ENCODE measurements at places on chromosomes 3 and 15.

- DNase-seq = peak; percentile 68
Observed at GRCh38 chr3:33277193-33277882, at the start of gene FBXL2. TSS of gene FBXL2 (plus strand) at chr3:33277442. CDS start at chr3:33277513, 71 bp downstream.

DNA sequence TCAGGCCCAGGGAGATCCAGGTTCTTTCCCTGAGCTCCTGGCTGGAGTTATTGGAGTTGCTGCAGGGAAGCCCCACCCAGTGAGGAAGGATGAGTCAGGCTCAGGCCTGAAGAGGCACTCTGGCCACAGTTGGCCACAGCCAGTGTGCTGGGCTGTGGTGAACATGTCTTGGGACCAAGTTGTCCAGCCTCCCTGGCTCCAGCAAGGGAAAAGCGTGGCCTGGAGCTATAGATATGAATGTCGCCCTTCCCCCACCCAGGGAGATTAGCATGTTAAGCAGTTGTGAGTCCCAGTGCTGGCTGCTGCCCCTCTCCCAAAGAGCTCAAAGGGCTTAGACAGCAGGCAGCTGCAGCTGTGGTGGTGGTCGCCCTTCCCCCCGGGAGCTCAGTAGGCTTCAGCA lies 963.2 kb downstream of the ROBO2 start:
- peak; percentile 30 for DNase-seq

- DNase-seq = peak; percentile 74
Observed at GRCh38 chr3:56219894-56220805, 248.1 kb downstream of the ERC2 start.

GRCh38 chr15:28179270-28179669 lies 80.2 kb upstream of the OCA2 start:
- DNase-seq = no peak

DNA sequence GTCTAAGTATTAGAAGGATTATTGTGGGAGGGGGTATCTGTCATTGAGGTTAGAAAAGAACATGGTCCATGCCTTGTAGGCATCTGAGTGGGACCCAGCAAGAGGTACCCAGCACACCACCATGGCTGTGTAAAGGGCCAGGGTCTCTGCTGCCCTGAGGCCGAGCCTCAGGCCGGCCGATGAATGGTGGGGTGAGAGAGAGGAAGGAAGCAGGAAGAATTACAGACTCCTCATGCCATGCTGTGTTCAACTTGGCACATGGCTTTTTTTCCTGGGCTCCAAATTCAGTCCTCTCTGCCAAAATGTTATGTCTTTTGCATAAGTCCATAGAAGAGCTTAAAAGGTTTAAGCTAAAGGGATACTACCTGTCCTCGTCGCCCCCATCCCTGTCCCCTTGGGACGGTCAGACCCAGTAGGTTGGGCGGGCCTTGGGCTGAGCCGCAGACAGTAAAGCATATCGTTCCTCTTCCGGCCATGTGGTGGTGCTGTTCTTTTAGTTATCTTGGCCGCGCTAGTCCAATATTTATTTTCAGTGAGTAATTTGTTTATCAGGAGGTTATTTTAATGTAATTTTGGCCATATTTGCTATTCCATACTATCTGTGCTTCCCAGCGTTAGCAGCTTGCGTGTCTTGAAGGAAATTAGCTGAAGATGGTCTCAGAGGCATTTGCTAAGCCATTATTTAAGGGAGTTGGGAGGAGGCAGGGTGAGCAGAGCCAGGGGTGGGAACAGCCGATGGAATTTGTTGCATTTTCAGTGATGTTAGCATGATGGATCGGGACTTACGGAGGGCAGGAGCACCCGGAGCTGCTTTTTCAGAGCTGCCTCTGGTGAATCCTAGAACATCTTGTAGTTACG lies 152.4 kb downstream of the AGBL1 start:
- peak; percentile 16 for DNase-seq

DNA sequence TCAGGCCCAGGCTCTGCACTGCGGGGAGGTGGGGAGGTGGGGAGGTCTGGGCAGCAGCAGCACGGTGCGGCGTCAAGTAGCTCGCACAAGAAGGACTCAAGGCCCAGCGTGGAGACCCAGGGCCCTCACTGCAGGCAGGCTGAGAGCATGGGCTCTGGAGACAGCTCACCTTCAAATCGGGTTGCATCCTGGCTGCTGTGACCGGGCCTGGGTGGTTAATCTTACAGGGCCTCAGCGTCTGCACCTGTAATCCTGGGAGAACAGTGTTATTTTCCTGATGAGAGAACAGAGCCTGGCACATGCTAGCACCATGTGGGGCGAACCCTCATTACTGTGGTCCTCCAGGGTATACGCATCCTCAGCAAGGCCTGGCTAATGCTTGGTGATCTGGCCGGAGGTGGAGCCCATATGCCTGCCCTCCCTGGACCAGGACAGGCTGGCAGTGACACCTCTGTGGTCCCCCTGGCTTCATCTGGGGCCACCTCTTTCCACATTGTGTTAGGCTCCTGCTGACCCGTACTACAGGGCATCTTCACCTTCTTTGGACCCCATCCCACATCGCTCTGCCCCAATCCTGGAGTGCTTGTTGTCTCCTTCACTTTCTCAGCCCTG lies 55.5 kb downstream of the RGMA start:
- DNase-seq = no peak

DNA sequence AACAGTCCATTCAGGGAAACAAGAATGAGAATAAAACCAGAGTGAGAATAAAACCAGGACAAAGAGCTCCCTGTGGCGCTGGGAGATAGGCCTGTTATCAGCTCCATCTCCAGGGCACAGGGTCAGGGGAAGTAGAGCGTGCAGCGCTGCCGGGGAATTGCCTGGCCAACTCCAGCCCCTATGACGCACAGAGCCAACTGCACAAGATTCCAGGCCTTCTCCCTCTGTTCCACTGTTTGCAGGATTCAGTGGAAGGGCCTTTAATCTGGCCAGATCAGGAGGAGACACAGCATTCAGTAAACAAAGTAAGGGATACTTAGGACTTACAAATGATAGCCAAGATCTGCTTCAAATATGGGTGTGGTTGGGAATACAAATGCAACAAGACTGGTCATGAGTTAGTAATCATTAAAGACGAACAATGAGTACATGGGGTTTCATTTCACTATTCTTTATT lies 49.4 kb downstream of the ITGB5 start:
- DNase-seq = no peak

- no peak for DNase-seq
Observed at GRCh38 chr3:135806317-135806716, 159.2 kb upstream of the PPP2R3A start.

GRCh38 chr3:169391672-169392071 lies 271.8 kb downstream of the MECOM start:
- DNase-seq = no peak

GRCh38 chr3:177852001-177852807 lies 654.9 kb upstream of the TBL1XR1 start:
- peak; percentile 32 for DNase-seq

- DNase-seq = no peak
Observed at GRCh38 chr3:197026481-197026866, 3.1 kb downstream of the MELTF start.

DNA sequence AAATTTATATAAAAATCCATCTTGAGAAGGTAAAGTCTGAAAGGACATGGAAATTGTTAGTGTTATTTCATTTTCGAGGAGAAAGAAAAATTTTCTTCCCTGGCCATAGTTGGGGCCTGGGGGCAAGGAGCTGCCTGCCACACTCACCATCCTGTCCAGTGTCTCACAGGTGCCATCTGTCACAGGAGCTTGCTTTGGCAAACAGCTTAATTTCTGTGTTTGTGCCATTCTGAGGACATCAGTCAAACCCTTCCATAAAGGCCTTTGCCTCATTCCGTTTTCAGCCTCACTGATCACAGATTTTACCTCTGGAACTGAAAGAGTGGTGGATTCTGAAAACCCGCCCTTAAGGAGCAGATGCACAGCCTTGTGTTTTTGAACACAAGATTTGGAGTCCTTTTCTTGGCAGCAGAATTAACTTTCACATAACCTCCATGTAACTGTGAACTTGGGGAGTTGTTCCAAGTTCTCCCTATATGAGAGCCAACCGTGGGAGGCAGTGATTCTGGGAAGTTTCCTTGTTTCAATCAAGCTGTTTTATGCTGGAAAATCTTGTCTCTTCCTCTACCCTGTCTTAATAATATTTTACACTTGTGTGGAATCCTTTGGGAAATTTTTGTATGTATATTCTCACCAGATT lies 254.7 kb downstream of the CACNA2D3 start:
- no peak for DNase-seq

GRCh38 chr3:31312400-31312799 lies 220.3 kb upstream of the STT3B start:
- DNase-seq = no peak

DNA sequence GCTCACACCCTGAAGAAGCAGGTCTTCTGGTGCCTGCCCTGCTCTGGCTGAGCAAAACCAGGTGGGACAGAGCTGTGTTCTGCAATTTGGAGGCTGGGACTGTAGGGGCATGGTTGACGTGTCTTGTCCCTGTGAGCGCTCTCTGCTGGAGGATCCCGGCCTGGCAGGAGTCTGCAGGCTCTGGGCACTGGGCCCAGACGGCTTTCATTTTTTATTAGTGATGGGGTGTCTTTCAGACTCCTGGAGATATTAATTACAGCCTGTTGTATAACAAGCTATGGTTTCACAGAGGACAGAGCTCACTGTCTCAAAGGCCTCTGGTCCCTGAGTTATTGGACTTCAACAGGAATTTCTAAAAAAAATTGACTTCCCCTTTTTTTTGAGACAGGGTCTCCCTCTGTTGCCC lies 29.5 kb upstream of the ZNF710 start:
- peak; percentile 47 for DNase-seq

DNA sequence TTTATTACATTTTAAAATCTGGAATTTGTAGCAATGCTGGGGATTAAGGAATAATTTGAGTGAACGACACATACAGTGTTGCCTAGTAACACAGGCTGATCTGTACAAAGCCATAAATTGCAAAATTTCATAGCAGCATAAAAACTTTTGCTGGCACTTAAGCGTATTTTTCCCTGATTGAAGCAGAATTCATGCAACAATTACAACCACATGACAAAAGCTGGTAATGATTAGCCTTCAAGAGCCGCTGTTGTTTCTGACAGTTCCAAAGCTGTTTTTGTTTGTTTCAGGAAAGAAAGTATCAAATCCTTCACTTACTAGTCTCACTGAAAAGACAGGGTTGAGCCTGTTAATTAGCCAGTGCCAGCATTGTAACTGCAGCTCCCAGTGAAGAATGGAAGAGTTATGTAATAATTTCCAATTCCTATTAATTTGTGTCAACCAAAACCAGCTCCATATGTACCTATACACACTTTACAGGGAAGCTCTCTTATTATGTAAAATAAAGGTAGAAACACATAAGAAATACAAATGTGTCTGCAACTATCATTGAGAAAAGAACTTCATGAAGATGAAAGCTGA lies 60.7 kb downstream of the AGTR1 start:
- DNase-seq = no peak

DNA sequence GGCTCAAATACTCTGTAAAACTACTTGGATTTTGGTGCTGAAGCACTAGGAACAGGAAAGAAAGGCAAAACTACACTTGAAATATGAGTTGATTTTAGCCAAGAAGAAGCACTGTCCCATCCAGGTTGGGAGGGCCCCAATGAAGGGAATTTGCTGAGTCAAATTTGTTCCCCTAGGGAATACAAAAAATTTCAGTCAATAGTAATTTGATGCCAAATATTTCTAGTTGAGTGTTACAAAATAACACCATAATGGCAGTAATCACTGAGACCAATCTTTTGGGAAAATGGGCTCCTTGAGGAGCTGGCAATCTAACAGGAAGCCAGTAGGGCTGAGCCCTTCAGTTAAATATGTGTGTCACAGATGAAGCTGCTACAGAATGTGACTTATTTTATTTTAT lies 896.9 kb downstream of the DIPK2A start:
- peak; percentile 17 for DNase-seq

DNA sequence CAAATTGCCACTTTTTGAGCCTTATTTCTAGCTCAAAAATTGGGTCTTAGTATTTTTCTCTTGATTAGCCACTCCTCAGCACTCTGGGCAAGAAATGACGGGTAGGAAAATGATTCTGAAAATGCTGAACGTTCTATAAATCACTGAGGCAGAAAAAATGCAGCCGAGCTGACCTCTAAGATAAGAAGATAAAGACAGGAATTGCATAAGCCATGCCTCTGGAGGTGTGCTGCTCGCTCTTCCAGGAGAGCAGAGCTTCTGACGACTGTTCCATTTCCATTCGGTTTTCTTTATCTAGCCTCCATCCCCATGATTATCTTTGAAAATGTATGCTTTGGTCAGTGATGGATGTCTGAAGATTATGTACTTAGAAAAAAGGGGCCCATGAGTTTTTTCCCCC lies 558.8 kb upstream of the ADAMTS9 start:
- DNase-seq = no peak

DNA sequence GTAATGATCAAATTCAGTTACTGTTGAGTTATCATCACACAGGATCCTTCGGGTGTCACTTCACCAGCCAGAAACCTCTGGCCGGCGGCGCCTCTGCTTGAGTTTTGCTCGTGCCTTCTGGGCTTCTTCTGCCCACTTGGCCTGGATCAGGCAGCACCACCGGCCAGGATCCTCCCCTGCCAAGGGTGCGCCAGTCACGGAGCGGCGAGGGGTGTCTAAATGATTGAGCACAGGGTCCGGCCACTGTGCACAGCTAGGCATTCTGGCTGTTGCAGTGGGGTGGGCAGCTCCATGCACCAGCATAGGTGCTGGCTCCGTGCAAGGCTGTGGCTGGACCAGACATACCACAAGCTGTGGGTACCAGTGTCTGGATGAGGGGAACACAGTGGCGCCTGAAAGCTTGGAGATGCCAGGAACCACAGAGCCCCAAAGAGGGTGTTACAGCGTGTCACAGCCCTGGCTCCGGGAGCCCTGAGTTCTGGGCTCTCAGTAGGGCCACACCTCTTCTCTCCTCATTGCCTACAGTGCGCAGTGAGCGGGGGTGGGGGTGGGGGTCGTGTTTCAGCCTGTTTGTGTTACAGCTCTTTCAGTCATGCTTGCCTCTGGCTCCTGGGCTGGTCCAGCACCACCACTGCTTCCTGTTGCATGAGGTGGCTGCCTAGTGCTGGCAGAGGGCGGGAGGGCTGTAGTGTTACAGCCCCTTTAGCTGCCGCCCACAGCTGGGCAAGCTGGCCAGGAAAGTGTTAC lies 169.4 kb downstream of the FNDC3B start:
- peak; percentile 43 for DNase-seq

- DNase-seq = peak; percentile 80
Observed at GRCh38 chr15:75202251-75203016, 752 bp downstream of the C15orf39 start.

- peak; percentile 57 for DNase-seq
Observed at GRCh38 chr3:192812743-192813383, 85.5 kb upstream of the FGF12 start.

DNA sequence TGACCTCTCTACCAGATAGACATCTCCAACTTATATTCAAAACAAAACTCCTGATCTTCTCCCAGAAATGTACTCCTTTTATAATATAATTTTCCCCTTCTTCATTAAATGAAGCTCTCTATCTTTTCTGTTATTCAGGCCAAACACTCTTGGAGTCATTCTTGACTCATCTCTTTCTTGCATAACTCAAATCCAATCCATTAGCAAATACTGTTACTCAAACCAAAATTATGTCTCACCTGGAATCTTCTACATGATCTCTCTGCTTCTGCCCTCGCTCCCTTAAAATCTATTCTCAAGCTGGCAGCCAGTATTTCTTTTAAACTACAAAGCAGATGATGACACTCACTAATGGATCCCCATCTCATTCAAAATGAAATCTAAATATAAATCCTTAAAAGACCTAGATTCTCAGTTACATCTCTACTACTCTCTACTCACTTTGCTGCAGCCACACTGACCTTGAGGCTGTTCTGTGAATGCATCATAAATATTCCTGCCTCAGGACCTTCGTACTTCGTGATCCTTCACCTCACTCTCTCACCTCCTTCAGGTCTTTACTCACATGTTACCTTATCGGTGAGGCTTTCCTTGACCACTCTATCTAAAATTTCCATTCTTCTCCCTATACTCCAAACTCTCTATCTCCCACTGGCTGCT lies 160.9 kb downstream of the TBC1D5 start:
- DNase-seq = no peak

Measured in fibroblast of skin of back (primary cell).